SW480 (cell line): ENCODE measurements at places on chromosomes 11 and 22.
A peak's percentile ranks its signal among the peaks of the same experiment; 100 is the strongest.

DNA sequence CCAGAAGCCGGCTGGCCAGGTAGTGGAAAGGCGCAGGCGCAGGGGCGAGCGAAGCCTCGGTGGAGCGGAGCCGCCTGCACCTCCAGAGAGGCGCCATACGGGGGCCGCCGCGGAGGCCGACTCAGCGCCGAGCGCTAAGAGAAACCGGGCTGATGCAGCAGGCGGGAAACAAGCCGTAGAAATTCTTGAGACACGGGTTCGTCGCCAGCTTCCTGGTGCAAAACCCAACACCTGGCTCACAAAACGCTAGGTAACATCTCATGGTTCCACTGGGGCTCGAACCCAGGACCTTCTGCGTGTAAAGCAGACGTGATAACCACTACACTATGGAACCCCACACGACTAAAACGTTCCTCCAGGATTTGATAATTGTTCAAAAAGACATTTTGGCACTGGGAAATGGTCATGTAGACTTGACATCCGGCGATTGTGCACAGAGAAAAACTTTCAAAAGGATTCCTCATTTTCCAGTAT is 39.1 kb downstream of the OR4D9 start:
- DNase-seq: peak; percentile 96

GRCh38 chr22:19880786-19881569 is 26.3 kb upstream of the GNB1L start:
- peak; percentile 86 for DNase-seq

GRCh38 chr11:128687321-128687720 is 6.6 kb upstream of the FLI1 start:
- DNase-seq: no peak

- DNase-seq: no peak
Measured at GRCh38 chr22:50014655-50015401, 2.3 kb upstream of the IL17REL start.

GRCh38 chr11:118634431-118635236 is 27.2 kb downstream of the PHLDB1 start:
- DNase-seq: peak; percentile 54

DNA sequence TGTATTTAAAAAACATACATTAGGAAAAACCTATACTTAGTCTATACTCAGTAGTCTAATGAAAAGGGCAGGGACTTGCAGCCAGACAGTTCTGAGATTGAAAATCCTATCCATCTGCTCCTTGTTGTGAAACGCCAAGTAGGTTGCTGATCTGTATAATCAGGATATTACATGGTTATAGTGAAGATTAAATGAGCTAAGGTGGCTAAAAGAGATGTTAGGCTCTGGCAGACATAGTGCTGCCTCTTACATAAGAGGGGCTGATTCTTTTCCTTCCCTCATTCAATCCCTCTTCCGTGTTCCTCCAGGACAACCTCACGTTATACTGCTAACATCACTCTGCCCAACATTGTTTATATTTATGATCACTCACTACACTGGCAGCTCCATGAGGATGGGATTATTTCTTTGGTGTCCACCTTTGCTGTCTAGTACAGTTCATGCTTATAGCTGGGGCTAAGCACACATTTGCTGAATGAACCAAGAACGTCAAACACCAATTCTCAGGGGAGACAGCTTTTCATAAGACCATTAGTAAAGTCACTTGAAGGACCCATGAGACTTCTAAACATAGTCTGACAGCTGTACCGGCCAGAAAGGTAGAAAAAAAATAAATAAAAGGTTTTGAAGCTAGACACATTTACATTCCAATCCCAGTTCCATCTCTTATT is 46.3 kb downstream of the GAB2 start:
- no peak for DNase-seq

DNA sequence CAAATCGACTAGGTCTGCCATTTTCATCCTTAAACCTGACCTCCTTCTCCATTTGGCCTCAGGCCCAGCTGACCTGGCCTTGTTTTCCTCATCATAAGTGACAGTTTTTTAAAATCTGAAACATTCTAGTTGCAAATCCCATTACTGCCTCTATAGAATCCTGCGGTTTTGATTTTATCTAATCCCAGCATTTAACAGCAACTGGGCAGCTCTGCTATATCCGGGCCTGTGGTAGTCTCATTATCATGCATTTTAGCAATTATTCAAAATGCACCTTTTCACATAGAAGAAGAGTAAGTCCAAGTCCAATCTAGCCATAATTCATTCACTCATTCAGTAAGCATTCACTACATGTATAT is 28.6 kb upstream of the BIRC3 start:
- no peak for DNase-seq

GRCh38 chr22:46239261-46240048 is 10.6 kb downstream of the CDPF1 start:
- DNase-seq: no peak

DNA sequence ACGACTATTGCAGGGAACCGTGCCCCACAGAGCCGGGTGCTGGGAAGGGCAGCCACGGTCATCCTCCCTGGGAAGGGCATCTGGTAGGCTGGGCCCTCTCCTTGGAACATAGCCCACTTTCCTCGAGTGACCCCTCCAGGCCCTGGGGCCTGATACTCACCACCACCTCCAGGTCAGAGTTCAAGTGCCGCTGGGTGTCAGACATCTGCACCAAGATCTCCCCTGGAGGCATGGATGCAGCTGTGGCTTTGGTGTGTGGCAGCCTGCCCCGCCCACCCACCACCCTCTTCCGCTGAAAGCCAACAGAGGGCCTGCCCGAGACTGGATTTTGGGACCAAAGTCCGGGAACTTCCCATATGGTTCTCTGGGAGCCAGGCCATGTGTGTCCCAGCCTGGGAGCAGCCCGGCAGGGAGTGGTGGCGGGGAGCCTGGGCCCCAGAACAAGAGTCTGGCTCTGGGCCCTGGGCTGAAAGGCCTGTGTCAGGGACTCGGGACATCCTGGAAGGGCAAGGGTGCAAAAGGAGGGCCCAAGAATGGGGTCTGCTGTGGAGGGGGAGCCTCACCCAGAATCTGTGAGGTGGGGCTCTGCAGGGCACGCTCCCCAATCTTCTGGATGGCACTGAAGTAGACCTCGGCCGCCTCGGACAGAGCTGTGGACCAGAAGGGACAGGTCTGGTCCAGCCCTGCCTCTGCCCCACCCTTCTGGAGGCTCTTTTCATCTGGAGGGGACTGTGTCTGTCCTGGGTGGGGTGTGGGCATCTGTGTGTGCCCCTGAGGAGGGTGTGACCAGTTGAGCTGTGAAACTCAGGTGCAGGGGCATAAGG is 2.6 kb downstream of the BAIAP2L2 start:
- DNase-seq: peak; percentile 76

GRCh38 chr11:118622376-118623268 is 15.2 kb downstream of the PHLDB1 start:
- DNase-seq: peak; percentile 90

GRCh38 chr11:66002648-66003225 is 434 bp downstream of the BANF1 start:
- peak; percentile 38 for DNase-seq

DNA sequence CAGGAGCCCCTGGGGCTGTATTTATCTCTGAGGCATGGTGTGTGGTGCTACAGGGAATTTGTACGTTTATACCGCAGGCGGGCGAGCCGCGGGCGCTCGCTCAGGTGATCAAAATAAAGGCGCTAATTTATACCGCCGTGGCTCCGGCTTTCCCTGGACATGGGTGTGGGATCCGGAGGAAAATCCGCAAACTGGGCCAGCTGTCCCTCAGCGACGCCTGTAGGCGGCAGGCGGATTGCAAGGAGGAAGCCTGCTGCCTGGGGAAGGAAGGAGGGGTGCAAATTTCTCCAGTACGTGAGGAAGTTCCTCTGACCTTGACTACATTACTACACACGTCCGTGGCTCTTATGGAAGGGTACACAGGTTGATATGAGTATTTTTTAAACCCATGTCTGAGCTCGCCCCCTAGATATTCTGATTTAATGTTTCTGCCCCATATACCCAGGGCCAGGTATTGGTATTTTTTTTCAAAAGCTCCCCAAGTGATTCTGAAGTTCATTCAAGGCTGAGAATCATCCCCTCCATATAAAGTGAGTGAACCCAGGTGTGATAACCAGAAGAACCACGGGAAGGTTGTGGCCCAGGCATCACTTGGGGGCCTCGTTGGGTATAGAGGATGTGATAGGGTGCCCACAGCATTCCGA is 2.8 kb downstream of the MYOD1 start:
- no peak for DNase-seq

DNA sequence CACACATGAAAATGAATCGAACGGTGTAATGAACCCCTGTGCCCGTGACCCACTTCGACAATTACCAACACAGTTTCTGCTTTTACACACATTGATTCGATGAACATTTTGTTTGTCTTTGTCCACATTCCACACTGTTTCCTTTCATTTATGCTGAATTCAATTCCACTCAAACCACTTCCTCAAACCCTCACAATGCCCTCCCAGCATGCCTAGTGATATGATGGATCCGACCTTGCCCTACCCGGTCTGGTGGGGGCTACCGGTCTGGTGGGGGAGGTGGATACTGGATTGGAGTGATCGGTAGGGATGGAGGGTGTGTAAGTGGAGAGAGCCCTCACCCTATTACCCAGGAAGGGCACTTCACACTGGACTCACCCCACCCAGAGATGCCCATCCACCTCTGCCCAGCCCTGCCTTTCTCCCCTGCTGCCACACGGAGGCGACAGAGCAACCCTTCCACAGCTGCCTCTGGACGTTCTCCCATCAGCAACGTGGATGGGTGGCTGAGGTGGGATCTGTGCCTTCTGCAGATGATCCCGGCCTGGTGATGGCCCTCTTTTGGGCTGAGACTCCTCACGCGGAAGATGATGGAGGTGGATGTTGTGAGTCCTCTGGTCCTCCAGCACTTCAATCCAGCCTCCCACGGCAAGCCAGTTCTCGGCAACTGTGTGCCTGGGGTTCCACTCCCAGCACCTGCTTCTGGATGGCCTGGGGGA is 33.0 kb upstream of the P2RY2 start:
- DNase-seq: peak; percentile 70

DNA sequence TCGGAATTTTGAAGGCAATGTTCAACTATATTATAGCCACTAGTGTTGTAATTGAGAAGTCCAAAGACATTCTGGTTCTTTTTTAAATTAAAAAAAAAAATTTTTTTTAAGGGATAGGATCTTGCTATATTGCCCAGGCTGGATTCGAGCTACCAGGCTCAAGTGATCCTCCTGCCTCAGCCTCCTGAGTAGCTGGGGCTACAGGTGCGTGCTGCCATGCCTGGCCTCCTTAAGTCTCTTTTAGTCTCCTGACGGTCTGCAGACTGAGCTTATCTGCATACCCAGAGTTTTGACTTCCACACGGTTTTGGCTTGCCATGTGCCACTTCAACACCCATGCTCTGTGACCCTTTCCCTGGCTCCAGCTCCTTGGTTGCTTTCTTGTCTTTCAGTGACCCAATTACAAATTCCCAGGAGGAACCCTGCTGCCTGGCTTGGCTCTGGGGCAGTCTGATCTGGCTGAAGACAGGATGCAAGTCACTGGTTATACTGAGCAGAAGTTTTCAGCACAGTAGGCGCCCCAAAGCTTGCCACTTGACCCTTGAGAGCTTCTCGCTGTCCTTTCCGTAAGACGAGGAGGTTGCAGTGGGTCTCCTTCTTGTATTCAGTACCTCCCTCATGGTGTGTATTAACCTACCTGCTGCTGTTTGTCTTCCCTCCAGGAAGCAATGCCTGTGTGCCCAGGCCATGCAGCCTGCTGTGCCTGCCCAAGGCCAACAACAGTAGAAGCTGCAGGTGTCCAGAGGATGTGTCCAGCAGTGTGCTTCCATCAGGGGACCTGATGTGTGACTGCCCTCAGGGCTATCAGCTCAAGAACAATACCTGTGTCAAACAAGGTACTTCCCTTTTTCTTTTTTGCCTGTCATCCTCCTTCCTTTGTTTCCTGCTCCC is 113.8 kb upstream of the SORL1-AS1 start:
- no peak for DNase-seq

DNA sequence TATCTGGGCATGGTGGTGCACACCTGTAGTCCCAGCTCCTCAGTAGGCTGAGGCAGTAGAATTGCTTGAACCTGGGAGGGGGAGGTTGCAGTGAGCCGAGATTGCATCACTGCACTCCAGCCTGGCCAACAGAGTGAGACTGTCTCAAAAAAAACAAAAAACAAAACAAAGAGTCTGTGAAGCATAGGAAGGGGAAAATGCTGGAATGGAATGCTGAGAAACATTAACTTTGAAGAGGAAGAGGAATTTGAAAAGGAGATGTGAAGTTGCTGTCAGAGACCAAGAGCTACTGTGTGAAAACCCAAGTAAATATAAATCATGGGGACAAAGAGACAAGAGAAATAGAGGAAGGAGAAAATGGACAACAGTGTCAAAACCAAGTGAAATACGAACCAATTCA is 455.1 kb upstream of the ARHGAP42 start:
- DNase-seq: no peak

DNA sequence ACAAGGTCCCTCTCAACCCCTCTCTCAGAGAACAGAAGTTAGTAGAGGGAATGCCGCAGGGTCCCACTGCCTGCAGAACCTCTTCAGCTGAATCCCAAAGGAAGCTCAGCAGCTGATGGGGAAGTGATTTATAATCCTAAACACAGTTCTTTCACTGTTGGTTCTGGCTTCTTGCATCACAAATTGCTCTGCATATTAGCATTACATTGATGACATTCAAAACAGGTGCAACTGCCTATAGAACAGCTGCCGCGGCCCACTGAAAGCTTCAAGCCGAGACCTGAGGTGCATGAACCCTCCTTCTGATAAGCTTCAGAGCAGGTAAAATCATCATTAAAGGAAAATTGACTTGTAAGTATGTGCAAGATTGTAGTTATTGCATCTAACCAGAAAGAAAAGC is 75.2 kb upstream of the KIRREL3 start:
- no peak for DNase-seq

- DNase-seq: peak; percentile 52
Measured at GRCh38 chr11:122258446-122259194, 142.6 kb upstream of the BLID start.

DNA sequence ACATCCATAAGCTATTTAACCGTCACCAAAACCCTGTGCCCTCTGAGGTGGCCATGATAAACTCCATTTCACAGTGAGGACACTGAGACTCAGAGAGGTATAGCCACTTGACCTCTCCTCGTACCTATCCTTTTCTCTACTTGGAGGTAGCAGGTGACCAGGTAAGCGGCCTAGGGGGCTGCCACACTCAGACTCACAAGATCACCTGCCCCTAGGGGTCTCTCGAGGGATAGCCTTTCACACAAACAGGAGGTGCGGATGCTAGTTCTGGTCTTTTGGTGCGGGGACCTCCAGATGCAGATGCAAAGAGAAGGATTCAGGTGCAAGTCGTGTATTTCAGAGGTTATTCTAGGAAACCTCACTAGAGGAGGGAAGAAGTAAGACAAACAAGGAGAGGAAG is 14.6 kb downstream of the MS4A18 start:
- DNase-seq: no peak

GRCh38 chr22:20488946-20489345 is 6.6 kb downstream of the KLHL22 start:
- no peak for DNase-seq
